ENCODE measurements at places on chromosomes 13 and 19. TPM values are rescaled to one million over a fixed set of nuclear protein-coding genes. Genes with fewer than 3 reads are reported as not detected.

DNA sequence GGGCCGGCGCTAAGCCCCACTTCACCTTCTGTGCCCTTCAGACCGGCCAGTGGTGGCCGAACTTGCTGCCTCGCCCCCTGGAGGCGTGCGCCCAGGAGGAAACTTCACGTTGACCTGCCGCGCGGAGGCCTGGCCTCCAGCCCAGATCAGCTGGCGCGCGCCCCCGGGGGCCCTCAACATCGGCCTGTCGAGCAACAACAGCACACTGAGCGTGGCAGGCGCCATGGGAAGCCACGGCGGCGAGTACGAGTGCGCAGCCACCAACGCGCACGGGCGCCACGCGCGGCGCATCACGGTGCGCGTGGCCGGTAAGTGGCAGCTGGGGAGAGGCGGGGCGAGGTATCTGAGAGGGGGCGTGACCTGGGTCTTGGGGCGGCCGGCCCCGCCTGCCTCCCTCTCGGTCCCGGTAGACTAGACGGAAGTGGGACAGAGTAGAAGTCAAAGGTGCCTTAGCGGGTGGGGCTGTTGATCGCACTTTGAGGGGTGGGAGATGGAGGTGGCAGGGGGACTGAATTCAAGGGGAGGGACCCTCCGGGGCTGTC is 5.6 kb downstream of the ICAM5 start:
- no peak for DNase-seq

- no peak for DNase-seq
Measured at GRCh38 chr13:75889427-75889826, 253.3 kb downstream of the LMO7 start.

DNA sequence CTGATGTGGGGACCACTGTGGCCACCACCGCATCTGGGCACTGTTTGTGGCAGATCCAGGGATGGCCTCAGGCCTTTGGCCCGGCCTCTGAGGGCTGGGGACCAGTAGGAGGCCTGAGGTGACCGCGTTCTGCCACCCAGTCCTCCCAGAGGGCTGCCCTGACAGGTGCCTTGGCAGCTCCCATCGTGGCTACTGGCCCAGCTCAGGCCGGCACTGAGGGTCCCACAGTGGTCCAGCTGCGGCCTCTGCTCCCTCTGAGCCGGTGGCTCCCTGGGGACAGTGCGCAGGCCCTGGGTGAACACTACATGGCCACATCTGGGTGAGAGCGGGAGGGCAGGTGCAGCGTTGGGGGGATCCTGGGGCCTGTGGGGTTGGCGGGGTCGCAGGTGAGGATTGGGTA is 61.9 kb downstream of the KDM4B start:
- DNase-seq = no peak

DNA sequence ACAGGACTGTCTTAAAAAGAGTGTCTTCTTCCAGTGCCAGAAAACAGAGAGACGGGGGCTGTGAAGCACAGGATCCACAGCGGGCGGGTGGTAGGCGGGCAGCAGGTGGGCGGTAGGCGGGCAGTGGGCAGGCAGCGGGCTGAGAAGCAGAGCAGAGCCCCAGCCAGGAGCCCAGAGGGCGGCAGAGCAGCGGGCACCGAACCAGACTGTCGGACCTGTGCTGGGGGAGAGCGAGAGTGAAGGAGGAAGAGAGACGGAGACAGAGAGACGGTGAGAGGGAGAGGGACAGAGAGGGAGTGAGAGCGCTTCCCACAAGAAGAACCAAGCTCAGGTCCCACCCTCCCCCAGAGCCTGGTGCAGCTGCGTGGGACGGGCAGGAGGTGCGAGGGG is 30.3 kb downstream of the RASA3 start:
- no peak for DNase-seq

GRCh38 chr13:23182142-23182541 is 1.4 kb downstream of the SGCG start:
- DNase-seq = no peak

DNA sequence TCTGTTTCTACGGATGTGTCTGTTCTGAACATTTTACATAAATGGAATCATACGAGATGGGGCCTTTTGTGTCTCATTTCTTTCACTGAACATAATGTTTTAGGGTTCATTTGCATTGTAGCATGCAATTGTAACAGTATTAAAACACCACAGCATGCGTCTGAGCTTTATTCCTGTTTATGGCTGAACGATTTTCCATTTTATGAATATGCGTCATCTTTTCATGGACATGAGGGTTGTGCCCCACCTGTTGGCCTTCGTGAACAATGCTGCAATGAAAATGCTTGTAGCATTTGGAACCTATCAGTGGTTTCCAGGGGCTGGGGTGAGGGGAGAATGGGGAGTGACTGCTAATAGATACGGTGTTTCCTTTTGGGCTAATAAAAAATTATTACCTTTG is 5.1 kb downstream of the OR10H1 start:
- no peak for DNase-seq

DNA sequence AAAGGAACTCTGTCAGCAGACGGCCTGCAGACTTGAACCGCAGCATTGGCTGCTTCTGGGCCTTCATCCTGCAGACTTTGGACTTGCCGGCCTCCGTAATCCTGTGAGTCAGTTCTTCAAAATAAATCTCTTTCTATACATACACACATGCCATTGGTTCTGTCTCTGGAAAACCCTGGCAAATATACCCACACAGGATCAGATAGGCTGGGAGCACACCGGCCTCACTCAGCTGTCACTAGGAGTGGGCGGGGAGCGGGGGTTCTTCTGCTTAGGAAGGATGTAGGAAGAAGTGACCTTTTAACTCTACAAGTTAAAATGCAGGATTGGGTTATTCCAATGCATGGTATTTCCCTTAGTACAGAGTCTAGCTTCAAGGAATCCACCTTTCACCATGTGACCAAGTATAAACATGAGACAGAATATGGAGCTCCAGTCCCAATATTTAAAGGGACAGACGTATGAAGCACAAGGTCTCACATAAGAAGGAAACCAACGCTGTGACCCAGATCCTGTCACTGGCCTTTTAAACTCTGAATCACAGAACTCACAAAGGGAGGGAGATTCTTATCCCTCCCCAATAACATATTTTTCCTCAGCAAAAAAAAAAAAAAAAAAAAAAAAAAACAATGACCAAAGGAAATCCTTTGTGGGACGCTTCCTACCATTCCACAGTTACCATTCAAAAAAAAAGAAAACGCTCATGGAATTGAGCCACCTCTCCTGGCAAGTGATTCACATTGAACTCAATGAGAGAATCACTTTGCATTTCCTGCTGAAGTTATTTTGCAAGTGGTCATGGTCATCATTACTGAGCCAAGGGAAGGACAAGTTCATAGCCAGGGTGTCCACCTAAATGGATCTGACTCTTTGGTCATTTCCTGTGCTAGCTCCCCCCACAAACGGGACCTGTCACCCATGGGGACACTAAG is 352.9 kb downstream of the FOXO1 start:
- no peak for DNase-seq

DNA sequence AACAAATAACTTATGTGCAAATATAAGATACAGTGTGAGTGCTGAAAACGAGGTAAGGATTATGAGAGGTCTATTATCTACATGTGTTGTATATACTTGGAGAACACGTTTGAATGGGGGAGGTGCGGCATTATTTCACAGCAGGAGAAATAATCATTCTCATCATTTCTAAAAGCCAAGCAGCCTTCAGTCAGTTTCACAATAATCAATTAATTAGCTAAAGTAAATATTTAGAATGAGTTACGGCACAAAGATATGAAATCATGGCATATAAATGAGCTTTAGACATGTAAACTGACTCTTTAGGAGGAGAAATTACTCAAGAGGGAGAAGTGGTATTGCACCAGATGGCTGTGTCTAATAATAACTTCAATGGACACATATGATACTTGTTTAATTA is 366.6 kb downstream of the DNAJC15 start:
- DNase-seq = no peak

DNA sequence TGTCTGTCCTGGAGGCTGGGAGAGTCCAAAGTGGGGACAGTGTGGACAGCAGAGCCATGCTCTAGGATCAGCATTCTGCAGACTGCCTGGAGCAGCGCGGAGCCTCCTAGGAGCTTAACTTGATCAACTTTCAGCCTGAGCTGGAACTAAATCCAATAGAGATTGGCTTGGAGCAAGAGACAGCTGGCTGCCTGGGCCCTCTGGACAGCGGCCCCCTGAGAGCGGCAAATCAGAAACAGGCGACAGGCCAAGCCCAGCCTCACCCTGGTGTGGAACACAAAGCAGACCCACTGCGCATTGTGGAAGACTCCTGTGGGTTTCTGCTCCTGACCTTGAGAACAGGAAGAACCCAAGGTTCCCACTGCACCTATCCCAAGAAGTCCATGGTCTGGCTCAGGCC is 462.2 kb downstream of the TSHZ3 start:
- DNase-seq = no peak

GRCh38 chr13:26029581-26030136 is 22.2 kb downstream of the SHISA2 start:
- no peak for DNase-seq

DNA sequence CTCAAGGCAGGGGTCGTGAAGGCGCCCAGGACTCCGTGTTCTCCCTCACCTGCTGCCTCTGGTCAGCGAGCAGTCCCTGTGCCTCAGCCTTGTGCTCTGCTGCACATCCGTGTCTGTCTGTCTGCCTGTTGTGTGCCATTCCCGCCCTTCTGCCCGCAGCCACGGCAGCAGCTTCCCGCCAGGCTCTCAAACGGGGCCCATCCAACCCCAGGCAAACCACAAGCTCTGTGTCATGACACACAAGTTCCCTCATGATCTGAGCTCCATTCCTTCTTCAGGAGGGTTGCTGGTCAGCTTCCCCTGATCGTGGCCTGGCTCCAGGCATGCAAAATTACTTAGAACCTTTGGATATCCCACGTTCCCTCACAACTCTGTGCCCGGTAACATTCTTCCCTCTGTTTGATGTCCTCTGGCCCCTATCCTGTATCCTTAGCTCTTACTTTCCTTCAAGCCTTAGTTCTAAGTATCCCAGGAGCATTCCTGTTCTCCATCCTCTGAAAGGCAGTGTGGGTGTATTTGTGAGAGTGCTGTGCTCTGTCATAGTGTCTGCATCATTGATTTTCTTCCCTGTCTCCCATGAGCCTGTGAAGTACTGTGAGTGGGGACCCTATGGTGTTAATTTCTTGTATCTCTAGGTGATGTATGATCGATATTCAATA is 3.2 kb downstream of the GPR183 start:
- DNase-seq = no peak

- DNase-seq = no peak
Measured at GRCh38 chr13:85666356-85666755, 132.9 kb downstream of the SLITRK6 start.

- peak; percentile 94 for DNase-seq
Measured at GRCh38 chr19:12965017-12965811, 4.2 kb upstream of the DAND5 start.

DNA sequence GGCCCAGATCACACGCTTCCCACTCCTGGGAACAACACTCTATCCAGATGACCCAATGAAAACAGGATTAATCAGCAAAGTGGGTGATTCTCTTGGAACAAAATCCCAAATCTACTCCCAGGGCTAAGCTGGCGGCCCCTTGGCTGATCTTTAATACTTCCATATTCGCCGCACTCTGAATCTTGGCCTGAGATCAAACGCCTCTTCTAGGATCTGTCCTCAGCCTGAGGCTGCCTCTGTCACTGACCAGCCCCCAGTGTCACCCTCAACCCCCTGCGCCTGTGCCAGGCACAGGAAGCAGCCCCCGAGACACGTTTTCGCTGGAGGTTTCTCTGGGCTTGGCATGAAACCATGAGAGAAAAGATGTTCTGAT is 2.4 kb upstream of the CTXN1 start:
- no peak for DNase-seq

DNA sequence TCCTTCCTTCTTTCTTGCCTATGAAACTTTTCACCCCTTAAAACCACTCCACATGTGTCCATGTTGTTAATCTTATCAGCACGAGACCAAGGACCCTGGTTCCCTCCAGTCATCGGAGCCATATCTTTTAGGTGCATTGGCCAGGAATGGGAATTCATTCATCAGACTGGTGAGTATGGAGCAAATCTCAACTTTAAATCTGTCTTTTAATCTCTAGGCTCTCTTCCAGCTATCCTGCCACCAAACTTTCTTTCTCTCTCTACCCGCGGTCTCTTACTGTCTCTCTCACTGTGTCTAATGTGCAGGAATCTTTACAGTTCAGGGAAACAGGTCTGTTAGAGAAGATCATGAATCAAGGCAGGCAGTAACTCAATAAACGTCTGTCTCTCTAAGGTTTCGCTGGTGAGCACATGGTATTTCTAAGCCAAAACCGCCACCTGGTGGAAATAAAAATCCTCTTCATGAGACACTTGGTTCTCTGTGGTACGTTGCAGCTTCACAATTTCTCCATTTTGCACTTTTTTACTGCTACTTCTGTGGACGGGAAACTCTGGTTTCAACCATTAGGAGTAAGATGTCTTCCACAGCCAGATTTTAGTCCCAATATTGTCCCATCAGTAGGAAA is 16.1 kb downstream of the LGALS16 start:
- no peak for DNase-seq

DNA sequence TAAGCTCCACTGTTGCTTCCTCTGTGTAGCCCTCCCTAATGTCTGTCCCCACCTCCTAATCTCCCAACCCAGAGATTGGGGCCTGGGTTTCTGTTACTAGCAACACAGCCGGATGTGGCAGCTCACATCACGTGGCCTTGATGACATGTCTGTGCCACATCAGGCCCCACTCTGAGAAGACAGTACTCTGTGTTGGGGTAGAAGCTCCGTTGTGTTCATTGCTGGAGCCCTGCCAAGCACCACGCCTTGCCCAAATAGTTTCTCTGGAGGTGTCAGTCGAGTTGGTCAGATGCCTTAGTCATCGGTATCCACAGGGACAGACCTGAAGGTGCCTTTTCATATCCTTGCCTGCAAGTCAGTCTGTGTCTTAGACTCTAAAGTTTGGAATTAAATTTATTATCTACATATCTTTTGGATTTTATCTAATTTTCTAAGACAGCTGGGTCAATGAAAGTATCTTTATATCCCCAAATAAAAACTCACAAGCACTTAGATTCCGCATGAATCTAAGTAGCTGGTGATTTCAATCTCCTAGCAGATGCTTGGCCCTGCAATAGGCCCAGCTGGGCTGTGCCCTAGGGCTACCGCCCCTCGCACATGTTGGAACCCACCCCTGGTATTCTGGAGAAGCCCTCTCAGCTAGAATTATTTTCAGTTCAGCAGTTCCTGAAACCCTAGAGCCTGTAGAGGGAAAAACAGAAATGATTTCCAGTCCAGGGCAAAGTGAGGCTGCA is 204.0 kb upstream of the TSHZ3 start:
- no peak for DNase-seq

- DNase-seq = no peak
Measured at GRCh38 chr13:38602266-38602665, 84.6 kb upstream of the FREM2 start.

GRCh38 chr13:79282976-79283375 is 123.1 kb downstream of the RBM26 start:
- DNase-seq = no peak

SLC7A10 gene
- total RNA-seq = not detected

ZNF540 gene
- total RNA-seq = 1.3 TPM

LMTK3 gene
- 0.08 TPM for total RNA-seq

SPINT2 gene
- total RNA-seq = 7.0 TPM

RDH8 gene
- not detected for total RNA-seq

CACNA1A gene
- not detected for total RNA-seq

KLF5 gene
- total RNA-seq = 0.61 TPM

RFPL4AL1 gene
- total RNA-seq = not detected

PSG11 gene
- not detected for total RNA-seq

UBE2L5 gene
- total RNA-seq = not detected

RPL36 gene
- total RNA-seq = 47.2 TPM

CCDC169 gene
- not detected for total RNA-seq

STARD13 gene
- 15.3 TPM for total RNA-seq

All from liver (tissue), 10 donors.